Diencephalon (tissue), 1 donor: ENCODE measurements at places on chromosomes 11 and 22. TPM values are rescaled to one million over a fixed set of nuclear protein-coding genes. Genes with fewer than 3 reads are reported as not detected.

USP2 gene
- 2.5 TPM for total RNA-seq

ACR gene
- not detected for total RNA-seq

C11orf97 gene
- total RNA-seq = 2.5 TPM

TMEM218 gene
- 19.4 TPM for total RNA-seq

SYTL2 gene
- 13.1 TPM for total RNA-seq

OR51E2 gene
- total RNA-seq = under 0.01 TPM
